ENCODE measurements at places on chromosomes 4 and X. TPM values are rescaled to one million over a fixed set of nuclear protein-coding genes. Genes with fewer than 3 reads are reported as not detected.

The PDCL2 gene
- 0.44 TPM for total RNA-seq

The RAB9B gene
- total RNA-seq = 5.4 TPM

The SMIM31 gene
- total RNA-seq = 0.05 TPM

The AIMP1 gene
- 31.5 TPM for total RNA-seq

The SCML2 gene
- 6.0 TPM for total RNA-seq

The COX7B2 gene
- not detected for total RNA-seq

The ANAPC10 gene
- 22.2 TPM for total RNA-seq

The ZFP92 gene
- 0.04 TPM for total RNA-seq

The AFP gene
- 0.33 TPM for total RNA-seq

The NKAP gene
- total RNA-seq = 10.3 TPM

The L1CAM gene
- total RNA-seq = 0.87 TPM

The ZMAT1 gene
- total RNA-seq = 0.41 TPM

The UCP1 gene
- 0.34 TPM for total RNA-seq

The SYTL5 gene
- total RNA-seq = 0.15 TPM

The CCKAR gene
- total RNA-seq = 0.16 TPM

The RIPPLY1 gene
- not detected for total RNA-seq

The P2RY4 gene
- total RNA-seq = not detected

The CFI gene
- total RNA-seq = 0.49 TPM

The APLN gene
- 0.88 TPM for total RNA-seq

The SHROOM4 gene
- 1.6 TPM for total RNA-seq

The DLG3 gene
- total RNA-seq = 15.3 TPM

The MAGEA2B gene
- total RNA-seq = not detected

The ABCB7 gene
- total RNA-seq = 23.4 TPM

The C4orf50 gene
- 0.19 TPM for total RNA-seq

The ETNPPL gene
- 0.62 TPM for total RNA-seq

The TMPRSS11F gene
- total RNA-seq = 0.09 TPM

The AFF2 gene
- total RNA-seq = 39.0 TPM

The CSN1S1 gene
- not detected for total RNA-seq

The MID2 gene
- 4.5 TPM for total RNA-seq

The VCX gene
- not detected for total RNA-seq

The BGN gene
- total RNA-seq = 6.6 TPM

The DUX4 gene
- 0.30 TPM for total RNA-seq

The ADRA2C gene
- 0.81 TPM for total RNA-seq

The GAGE12H gene
- total RNA-seq = not detected

The GAGE1 gene
- total RNA-seq = not detected

The SMIM43 gene
- total RNA-seq = not detected

The ELF2 gene
- total RNA-seq = 50.5 TPM

The GPR34 gene
- 0.46 TPM for total RNA-seq

The HELT gene
- not detected for total RNA-seq

The SSX4 gene
- total RNA-seq = not detected

The SH3D19 gene
- 26.9 TPM for total RNA-seq

The NAP1L2 gene
- total RNA-seq = 26.8 TPM

The PABPC5 gene
- total RNA-seq = 0.36 TPM

The GPR82 gene
- 0.46 TPM for total RNA-seq

The GUCY1B1 gene
- 9.3 TPM for total RNA-seq

The MAB21L2 gene
- total RNA-seq = 0.64 TPM

The CXCL11 gene
- total RNA-seq = 0.13 TPM

Measured in motor neuron (in vitro differentiated cells).